Non-pigmented ciliary epithelial cell (primary cell): ENCODE measurements at places on chromosomes 6 and 20.

GRCh38 chr6:151070631-151071051 is 169.1 kb upstream of the AKAP12 start:
- DNase-seq = no peak

- no peak for DNase-seq
These were observed 5.8 kb downstream of the OLIG3 start for GRCh38 chr6:137488150-137489045.

DNA sequence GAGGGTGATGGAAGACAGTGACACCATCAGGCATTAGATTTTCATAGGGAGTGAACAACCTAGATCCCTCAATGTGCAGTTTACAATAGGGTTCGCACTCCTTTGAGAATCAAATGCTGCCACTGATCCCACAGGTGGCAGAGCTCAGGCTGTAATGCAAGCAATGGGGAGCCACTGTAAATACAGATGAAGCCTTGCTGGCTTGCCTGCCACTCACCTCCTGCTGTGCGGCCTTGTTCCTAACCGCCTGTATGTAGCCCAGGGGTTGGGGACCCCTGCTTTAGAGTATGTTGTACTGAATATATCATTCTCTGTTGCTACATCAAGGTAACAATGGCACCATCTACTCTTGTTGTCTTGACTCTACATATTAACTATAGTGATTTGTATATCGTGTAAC is 37.1 kb downstream of the TPD52L1 start:
- DNase-seq = no peak

- DNase-seq = no peak
These were observed 378.1 kb downstream of the BTBD9 start for GRCh38 chr6:38261626-38262025.

- no peak for DNase-seq
These were observed 7.3 kb upstream of the HNF4A start for GRCh38 chr20:44348168-44348659.

GRCh38 chr6:162219266-162219665 is 508.3 kb downstream of the PRKN start:
- no peak for DNase-seq

- DNase-seq = peak; percentile 54
These were observed 19.8 kb upstream of the SCP2D1 start for GRCh38 chr20:18793625-18794427.

DNA sequence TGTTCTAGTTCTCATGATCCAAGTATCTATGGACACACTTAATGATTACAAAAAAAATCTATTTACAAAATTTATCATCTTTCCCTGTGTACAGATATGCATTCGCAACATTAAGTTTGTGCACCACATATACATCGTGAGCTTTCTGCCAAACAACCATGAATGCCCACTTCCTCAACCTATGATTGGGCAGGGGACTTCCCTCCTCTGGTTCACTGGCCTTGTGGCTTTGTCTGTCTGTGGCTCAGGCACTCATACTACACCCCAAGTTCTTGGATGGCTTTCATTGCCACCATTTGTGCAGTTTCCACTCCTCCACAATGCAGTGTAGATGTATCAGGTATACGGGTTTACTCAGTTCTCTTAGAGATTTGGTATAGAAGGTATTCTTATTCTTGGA is 74.9 kb downstream of the HS3ST5 start:
- no peak for DNase-seq

DNA sequence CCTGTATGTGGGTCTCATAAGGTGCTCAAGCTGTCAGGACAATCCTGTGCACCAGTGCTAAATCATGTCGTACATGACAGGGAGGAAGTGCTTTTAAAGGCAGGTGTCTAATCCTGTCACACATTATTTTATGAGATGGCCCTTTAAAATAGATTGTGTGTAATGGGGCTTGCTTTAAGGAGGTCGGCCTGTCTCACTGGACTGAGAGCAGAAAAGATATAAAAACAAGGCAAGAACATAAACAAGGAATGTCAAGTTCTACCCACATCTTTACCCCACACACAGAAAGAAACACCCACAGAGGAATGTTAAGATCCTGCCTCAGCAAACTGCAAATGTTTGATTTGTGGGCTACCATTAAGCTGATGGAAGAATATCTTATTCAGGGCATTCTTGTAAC is 279.0 kb downstream of the FOXA2 start:
- no peak for DNase-seq

DNA sequence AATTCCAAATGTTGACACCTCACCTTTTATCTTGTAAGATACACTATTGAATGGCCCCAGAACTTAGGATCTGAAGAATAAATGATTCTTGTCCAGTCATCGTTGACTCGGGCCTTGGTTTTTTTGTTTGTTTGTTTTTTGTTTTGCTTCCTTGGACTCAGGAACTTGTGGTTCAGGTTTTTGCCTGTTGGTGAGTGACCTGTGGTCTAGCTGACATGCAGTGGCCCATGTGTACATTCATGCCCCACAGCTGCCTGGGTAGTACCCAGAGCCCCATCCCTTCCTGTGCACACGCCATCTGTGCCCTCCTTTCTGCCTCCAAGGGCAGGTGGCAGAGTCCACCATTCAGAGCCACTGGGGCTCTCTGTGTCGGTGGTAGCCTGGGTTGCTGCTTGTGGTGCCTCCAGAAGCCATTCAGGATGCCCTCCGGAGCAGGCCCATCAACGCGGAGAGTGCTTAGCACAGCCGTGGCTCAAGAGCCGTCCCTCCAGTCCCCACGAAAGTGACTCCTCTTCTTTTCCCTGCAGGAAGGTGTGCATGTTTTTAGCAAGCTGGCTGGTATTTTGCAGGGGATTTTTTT is 85.9 kb downstream of the SYNJ2 start:
- DNase-seq = no peak

GRCh38 chr6:41036601-41037000 is 2.4 kb downstream of the UNC5CL start:
- DNase-seq = no peak

DNA sequence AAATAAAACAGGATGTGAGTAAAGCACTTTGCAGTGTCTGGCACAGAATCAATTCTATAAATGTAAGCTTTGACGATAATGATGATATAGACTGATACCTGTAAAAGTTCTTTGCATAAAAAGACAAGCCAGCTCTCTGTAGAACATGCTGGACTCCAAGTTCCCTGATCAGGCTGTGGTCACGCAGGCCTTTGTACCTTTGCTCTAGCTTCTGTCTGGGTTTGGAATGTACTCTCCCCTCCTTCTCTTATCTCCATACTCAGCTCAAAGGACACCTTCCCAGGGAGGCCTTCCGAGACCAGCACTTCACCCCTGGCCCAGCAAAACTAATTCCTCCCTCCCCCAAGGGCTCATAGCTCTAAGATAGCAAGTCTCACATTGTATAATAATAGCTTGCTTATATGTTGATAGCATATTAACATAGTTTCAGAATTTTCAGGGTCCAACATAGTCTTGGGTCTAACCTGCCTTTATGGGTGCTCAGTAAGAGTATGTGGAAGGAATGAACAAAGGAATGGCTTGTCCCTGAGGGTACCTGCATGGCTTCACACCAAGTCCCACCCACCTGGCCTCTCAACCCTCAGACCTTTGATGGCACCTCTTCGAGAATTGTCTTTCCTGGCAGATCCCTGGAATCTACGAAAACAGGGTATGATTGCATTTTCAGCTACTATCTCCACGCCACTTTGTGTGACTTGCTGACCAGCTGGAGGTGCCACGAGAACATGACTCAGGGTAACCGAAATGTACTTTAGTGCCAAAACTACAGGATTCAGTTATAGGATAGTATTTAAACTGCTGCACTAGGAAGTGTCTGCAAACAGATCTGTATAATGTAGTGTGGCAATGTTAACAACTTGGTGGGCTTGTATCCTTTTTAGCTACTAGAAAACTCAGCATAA is 41.7 kb upstream of the PIM1 start:
- DNase-seq = no peak

DNA sequence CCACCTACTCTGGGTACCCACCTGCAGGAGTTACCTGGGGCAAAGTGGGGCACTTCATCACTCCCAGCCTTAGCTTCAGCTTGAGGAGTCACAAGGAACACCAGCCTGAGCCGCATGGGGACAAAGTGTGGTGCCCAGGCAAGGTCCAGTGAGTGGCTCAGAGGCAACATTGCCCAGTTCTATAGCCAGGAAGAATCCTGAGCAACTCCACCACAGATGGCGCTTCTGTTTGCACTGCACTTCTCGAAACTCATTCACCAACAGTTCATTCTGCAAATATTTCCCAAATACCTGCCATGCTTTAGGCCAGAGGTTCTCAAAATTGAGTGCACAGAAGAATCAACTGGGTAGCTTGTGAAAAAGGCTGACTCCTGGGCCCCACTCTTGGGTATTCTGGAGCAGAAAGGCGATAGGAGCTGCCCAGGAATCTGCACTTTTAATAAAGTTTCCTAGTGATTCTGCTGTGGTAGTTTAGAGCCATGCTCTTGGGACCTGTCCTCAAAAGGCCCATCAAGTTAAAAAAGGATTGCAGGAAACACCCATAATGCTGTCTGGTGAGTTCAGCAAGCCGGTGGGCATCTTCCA is 83.1 kb downstream of the VEGFA start:
- DNase-seq = no peak

GRCh38 chr6:100266494-100267401 is 198.0 kb downstream of the SIM1 start:
- DNase-seq = no peak

GRCh38 chr6:108667993-108668392 is 107.3 kb downstream of the FOXO3 start:
- no peak for DNase-seq

GRCh38 chr6:159988983-159989454 is 20.1 kb downstream of the IGF2R start:
- no peak for DNase-seq

- DNase-seq = no peak
These were observed 14.7 kb upstream of the TNFAIP3 start for GRCh38 chr6:137852346-137852745.

DNA sequence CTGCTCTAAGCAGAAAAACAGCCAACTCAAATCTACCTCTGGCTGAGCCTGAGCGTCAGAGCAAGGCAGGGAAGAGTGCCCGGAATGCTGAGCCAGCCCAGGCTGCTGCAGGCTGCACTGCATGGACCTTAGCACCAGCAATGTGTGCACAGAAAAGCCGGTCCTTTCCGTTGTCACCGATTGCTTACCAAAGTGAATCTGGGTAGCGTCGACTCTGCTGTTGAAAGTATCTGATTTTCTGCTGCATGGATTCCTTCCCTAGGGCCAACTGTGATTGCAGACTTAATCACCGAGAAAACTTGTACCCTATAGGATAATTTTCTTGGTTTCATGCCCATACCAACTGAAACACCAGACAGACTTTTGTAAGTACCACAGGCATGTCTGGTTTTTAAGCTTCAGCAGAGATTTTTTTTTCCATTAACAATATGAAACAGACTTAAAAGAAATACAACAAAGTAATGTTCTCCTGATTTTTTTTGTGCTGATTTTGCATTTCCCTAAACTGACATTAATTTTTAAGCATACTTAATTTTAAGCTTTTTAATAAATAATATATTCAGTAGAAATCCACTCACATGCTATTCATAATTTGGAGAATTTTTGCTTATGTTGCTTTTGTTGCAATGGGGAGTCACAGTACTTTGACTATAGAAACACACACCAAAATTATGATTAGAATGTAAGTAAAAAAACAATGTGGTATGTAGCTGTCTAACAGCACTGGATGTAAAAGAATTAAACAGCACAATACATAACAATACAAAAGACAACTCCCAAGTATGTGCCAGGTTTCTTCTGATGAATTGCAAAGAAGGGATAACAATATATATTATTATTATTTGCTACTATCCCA is 218.0 kb downstream of the THBS2 start:
- DNase-seq = no peak

DNA sequence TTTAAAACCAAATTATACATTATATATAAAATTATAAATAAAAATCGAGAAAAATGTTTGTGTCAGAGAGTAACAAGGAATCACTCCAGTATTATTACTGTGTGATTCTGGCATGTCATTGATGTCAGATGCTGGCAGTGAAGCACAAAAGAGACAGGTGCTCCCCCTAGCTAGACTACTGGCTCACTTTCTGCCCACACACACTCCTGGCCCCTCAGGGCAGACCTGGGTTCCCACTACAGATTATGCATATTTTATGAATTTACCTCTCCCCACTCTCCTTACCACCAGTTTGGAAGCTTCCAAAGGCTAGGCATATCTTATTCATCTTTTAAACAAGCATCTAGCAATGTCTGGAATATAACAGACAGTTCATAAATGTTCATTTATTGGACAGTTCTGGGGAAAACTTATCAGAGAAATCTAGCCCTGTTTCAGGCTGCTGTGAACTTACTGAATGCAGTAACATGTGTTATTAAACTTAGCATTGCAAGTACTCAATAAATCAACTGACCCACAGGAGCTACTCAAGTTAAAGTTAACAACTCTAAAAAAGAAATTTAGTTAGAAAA is 12.8 kb downstream of the SNX3 start:
- no peak for DNase-seq

- DNase-seq = no peak
These were observed 520 bp upstream of the RIPOR3 start for GRCh38 chr20:50691573-50692551.

GRCh38 chr6:28865401-28866204 is 58.2 kb downstream of the TRIM27 start:
- DNase-seq = no peak

DNA sequence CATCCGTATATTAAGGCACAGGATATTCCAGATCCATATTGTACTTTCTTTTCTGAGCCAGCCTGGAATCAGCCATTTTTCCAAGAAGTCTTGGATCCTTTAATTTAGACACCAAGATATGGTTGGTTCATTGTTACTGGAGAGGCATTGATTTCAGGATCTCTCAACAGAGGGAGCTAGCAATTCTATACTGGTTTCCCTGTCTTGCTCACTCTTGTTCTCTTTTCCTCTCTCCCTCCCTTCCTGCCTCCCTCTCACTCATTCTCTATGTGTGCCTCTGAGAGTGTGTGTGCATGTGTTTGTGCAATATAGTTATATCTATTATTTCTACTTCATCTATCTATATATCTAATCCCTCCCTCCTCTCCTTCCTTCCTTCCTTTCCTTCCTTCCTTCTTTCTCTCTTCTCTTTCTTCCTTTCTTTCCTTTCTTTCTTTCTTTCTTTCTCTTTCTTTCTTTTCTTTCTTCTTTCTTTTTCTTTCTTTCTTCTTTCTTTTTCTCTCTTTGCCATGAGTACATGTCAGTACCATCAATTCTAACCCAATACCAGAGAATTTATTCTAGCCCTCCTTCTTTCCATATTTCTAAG is 299.1 kb downstream of the EPHA7 start:
- no peak for DNase-seq

- no peak for DNase-seq
These were observed 148.4 kb upstream of the FOXA2 start for GRCh38 chr20:22732751-22733150.

- no peak for DNase-seq
These were observed 243.3 kb downstream of the PREX1 start for GRCh38 chr20:48584391-48585060.
